ENCODE measurements at places on chromosomes 2 and 18.

- DNase-seq: no peak
Measured at GRCh38 chr2:165876712-165877111, 76.9 kb downstream of the TTC21B start.

DNA sequence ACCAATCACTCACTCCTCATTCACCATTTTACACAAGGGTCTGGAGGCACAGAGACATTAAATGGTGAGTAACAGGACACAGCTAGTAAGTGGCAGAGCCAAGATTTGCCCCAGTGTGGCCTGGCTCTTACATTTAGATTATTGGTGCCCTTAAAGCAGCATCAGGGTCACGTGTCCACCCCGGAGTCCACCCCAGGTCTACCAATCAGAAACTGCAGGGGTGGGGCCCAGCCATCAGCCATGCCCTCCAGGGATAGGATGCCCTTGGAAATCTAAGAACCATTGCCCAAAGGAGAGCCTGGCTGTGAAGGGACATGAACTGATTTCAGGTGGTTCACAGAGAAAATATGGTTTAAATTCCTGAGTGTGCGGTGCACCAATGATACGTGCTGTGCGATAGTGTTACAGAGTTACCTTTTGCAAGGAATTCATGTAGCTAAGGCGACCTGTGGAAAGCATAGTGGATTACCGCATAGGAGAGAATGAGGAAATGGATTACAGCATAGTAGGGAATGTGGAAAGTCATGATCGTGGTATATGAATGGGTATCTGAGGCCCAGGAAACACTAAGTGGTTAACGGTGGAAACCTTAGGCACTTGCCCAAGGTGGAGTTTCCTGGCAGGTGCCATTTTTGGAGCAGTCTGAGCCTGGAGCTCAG is 17.8 kb downstream of the IGFBP5 start:
- no peak for DNase-seq

- no peak for DNase-seq
Measured at GRCh38 chr2:176139661-176140512, 10.4 kb downstream of the HOXD8 start.

DNA sequence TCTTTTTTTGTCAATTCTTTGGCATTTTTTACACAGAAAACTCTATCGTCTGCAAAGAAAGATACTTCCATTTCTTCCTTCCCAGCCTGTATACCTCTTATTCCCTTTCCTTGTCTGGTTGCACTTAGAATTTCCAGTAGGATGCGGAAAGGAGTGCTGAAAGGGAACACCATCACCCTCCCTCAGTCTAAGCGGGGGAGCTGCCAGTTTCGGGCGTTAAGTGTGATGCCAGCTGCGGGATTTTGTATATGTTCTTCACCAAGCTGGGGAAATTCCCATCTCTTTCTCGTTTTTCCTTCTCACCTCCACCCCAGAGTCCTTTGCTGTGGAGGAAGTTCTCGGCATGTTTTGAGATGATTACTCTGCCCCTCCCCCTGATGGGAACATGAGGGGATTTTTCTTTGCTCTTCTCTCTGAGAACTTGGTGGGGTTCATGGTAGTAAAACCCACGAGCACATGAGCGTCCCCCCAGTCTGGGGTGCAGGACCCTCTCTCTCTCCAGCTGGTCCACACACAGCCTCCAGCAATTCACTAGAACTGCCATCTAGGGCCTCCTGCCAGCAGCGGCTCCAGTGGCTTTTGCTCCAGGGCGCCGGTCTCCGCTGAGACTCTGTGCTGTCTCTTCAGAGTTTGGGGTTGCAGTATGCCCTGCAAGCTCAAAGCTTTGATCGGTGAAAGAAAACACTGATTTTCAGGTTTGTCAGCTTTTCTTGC is 15.5 kb downstream of the AQP12A start:
- no peak for DNase-seq

DNA sequence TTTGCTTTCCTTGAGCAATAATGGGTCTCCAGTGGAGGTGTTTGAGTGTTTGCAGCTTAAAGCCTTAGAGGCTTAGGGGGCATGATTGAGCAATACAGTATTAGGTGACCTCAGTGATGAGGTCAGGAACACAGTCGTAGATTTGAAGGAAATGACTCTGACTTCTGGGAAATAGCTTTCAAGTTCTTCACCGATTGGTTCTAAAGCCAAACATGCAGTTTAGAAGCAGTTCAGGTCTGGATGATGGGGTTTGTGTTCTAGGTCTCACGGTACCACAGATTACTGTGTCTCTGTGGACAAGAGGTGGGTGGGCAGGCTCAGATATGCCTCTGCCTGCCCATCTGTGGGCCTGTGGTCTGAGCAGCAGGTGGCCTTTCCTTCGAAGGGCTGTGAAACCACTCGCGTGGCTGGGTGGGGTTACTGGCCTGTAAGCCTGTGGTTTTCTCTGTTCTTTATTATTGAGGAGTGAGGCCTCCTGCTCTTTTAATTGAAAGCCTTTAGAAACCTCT is 7.8 kb downstream of the MTHFD2 start:
- no peak for DNase-seq

- no peak for DNase-seq
Measured at GRCh38 chr2:176120364-176121189, 1.9 kb upstream of the HOXD9 start.

DNA sequence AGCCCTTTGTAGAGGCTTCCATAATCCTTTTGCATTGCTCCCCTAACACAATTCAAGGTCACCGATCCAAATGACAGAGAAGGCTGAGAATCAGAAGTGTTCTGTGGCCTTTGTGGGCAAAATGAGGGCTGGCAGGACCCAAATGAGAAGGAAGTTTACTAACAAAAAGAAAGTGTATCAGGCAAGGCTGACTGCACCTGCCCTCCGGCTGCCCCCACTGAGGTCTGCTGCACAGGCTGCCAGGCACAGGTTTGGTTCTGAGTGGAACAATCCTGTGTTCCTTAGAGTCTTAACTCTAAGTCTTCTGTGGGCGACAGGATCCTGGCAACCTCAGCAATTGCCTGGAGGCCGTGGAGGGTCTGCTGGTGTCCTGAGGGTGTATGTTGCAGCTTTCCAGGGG is 568.5 kb downstream of the CMPK2 start:
- no peak for DNase-seq

- DNase-seq: no peak
Measured at GRCh38 chr2:23516520-23517256, 131.7 kb downstream of the KLHL29 start.

GRCh38 chr2:9807555-9808305 is 35.5 kb upstream of the TAF1B start:
- no peak for DNase-seq

GRCh38 chr2:85751627-85752026 is 2.2 kb upstream of the ATOH8 start:
- DNase-seq: no peak

DNA sequence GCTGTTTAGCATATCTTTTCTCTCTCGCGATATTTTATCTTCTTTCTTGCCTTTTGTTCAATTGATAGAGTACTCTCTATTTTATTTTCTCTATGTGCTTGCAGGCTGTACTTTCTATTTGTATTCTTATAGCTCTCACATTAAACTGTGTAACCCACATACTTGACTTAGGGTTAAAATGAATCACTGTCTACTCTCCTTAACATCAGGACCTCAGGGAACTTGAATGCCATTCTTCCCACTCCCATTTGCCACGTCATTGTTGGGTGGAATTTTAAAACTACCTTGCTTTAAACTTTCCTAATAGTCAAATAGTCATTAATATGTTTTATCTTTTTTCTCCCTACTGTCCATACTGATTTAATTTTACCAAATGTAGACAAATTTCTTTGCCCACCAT is 269.7 kb downstream of the ALPK2 start:
- DNase-seq: no peak

DNA sequence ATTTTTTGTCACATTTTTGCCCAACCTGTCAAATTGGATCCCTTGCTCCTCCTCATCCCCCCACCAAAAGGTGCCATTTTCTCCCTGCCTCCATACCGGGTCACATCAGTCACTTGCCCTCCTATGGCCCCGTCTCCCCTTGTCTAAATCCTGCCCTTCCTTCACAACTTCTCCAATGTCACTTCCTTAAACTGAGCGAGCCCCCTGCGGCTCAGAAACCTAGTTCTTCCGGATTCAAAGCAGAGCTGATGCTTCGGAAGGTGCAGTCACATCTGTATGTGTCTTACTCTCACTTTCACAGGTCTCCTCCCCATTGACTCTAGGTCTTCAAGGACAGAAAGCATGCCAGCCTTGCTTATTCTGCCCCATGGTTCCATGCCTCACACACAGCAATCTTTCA is 22.1 kb downstream of the TNP1 start:
- no peak for DNase-seq

DNA sequence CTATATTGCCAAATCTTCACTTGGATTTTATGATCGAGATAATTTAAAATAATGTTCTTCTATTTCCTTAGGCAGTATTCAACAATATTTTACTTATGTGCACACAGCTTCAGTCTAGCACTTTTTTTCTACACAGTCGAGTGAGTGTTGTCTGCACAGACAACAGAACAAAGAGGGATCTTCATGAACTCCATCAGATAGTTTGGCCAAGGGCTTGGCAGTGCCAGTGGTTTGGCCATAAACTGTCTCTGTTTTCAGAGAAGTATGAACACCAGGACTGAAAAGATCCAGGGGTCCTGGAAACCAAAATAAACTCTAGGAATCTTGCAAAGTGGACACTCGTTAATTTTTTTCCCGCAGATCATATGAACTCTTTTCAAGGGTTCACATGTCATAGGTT is 547.3 kb downstream of the PLCL1 start:
- no peak for DNase-seq

DNA sequence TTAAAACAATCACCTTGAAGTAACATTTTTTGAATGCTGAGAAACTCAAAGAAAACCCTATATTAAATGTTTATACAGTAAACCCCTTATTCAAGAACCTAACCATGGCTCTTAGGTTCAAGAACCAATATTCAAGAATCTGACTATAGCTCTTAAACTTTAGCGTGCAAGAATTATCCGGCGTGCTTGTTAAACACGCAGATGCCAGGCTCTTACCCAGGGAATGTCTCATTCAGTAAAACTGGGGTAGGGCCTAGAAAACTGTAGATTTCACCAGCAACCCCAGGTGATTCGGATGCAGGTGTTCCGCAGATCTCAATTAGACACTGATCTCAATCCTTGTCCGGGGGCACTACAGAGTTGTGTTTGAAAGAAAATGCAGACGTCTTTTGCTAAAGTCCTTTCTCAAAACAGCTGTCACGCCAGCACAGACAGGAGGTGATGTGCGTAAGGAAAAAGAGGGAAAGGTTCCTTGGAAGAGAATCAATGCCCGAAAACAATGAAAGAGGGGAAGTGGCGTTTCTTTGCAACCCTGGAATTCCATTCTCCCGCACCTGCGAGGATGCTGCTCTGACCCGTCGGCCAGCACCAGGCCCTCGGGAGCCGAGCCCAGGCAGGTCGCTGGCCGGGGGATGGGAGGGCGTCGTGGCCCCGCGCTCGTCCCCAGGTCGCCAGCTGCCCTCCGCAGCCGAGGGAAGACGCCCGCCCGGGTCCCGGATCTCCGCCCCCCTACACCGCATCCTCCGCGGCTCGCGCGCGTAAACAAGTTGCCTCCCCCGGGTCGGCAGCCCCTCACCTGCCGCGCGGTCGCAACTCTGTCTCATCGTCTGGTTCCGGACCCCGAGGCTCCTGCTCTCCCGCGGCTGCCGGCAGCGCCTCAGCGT is 851 bp downstream of the EIF2AK3 start:
- DNase-seq: no peak

GRCh38 chr2:171330155-171330956 is 103.4 kb downstream of the METTL8 start:
- DNase-seq: no peak

DNA sequence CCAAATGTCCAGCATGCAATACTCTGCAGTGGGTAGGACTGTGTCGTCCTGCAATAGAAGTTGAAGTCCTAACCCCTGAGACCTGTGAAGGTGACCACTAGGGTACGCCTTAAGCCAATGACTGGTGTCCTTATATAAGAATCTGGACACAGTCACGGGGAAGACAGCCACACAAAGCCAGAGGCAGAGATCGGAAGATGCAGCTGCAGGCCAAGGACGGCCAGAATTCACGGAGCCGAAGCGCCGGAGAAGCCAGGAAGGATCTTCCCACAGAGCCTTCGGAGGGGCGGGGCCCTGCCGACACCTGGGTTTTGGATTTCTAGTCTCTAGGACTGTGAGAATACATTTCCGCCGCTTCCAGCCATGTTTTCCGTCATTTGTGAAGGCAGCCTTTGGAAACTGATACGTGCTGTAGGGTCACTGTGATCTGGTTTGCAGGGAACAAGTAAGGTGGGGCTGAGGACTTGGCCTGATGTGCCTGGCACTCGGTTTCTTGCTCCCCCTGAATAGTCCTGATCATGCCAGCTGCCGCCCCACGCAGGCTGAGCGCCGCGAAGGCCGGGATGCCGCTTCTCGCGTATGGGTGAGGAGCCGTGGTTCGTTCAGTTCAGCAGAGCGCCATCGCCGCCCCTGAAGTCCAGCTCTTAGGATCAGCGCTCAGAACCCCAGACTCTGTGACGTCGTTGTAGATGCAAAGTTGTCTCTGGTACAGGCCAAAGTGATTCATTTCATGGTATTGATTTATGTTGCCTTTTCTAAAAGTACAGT is 38.7 kb downstream of the PTGR3 start:
- no peak for DNase-seq

DNA sequence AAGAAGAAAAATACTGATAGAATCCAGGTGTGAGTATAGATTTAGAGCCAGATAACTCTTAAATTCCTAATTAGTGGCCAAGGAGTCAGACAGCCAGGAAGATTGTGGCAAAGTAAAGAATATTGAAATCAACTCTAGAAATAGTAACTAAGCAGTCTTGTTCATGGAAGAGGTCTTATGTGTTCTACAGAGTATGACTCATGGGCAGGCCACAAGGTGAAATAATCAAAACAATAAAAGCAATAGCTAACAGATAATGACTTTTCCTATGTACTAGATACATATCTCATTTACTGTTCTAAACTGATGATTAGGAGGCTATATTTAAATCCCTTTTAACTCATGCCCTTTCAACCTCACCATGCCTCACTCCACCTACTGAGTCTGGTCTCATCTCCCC is 227.4 kb upstream of the COL3A1 start:
- no peak for DNase-seq

GRCh38 chr2:152028182-152028862 is 70.5 kb downstream of the CACNB4 start:
- DNase-seq: no peak

GRCh38 chr18:74420481-74420880 is 36.6 kb downstream of the DIPK1C start:
- no peak for DNase-seq

DNA sequence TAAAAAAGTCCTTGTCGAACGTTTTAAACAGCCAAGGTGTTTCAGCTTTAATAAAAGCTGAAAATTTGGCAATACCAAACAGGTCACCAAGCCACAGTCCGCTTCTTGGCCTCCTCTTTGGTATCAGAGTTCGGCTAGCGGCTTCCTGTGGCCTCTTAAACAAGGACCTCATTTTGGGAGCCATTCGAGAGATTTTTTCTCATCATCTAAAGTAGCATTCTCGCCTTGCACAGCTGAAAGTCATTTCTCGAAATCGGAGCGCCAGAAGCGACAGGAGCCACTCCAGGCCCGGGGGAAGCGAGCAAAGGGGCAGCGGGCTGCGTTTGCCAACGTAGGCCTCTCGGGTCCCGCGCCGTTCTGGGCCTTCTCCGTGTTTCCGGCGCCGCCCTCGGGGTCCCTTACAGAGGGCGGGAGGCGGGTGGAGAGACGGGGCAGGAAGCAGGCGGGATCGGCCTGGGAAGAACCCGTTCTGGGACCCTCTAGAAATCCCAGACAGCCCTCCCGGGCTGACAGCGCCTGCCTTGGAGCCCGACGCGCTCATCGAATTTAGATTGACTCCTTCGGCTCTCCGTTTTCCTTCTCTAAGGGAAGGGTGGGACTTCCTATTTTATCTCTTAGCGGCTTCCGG is 522 bp upstream of the ZNF407 start:
- peak; percentile 31 for DNase-seq

All from breast epithelium (tissue), 4 donors.